NCI-H1092 treated with DMSO at 0.1 percent for 48 hours (cell line): ENCODE measurements at places on chromosomes 1 and 21.

- DNase-seq, result no peak
Observed at GRCh38 chr1:55156093-55156492, 59.1 kb downstream of the USP24 start.

DNA sequence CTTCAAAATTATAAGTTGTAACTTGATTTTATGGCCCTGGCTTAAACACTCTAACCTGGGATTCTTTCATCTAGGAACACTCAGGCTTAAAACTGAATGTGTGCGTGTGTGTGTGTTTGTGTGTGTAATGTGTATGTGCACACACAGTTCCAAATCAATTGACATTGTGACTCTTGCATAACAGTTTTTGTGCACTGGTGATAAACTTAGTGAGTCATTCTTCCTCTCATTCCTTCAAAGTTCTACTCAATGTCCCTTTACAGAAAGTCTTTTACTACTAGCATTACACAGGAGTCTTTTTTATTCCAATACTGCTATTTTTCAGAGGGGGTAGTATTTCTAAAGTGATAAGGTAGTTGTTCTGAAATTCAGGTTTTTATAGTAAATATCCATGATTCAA, 943.6 kb downstream of the KCNT2 start:
- DNase-seq, result no peak

- no peak for DNase-seq
Observed at GRCh38 chr1:196382383-196382782, 225.9 kb downstream of the KCNT2 start.

DNA sequence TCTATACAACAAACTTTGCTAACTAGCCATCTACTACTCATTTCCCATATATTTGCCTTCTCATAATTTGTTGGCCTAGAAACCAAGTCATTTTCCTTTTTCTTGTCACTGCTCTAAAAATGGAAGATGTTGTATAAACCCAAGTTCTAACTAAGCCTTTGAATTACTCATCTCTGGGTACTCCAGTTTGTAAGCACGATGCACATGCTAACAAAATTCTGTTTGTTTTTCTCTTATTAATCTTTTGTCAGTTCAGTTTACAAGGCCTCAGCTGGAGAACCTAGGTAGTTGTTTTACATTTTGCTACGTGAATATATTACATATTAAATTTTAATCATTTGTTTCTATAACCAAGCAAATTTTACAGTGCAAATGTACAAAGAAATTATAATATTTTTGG, 663.2 kb upstream of the RGS18 start:
- no peak for DNase-seq
